Dermis microvascular lymphatic vessel endothelial cell (primary cell): ENCODE measurements at places on chromosomes 1 and 21. TPM values are rescaled to one million over a fixed set of nuclear protein-coding genes. Genes with fewer than 3 reads are reported as not detected.

Gene ZYG11A
- total RNA-seq = 0.13 TPM in 2 replicates

Gene SMPDL3B
- 0.26 and 0.89 TPM in 2 replicates for total RNA-seq

Gene CD1E
- total RNA-seq = not detected in 2 replicates

Gene CCDC27
- total RNA-seq = not detected in 2 replicates

Gene HPCA
- not detected in 2 replicates for total RNA-seq

Gene HPCAL4
- total RNA-seq = not detected in 2 replicates

Gene HAPLN2
- total RNA-seq = 0.13 TPM in 1 of 2 replicates, not detected in the other

Gene TEX38
- not detected in 2 replicates for total RNA-seq

Gene LRRC7
- 0.13 TPM in 2 replicates for total RNA-seq

Gene KTI12
- 8.3 and 11.8 TPM in 2 replicates for total RNA-seq

Gene CD244
- total RNA-seq = not detected in 2 replicates

Gene KIF14
- total RNA-seq = 2.1 and 7.4 TPM in 2 replicates

Gene ZBTB17
- 33.5 and 38.4 TPM in 2 replicates for total RNA-seq

Gene DIO1
- not detected in 2 replicates for total RNA-seq

Gene RHCE
- total RNA-seq = 0.13 and 1.9 TPM in 2 replicates

Gene CA14
- not detected in 2 replicates for total RNA-seq

Gene MYOM3
- under 0.01 TPM in 1 of 2 replicates, not detected in the other for total RNA-seq

Gene GIPC2
- 31.9 and 37.2 TPM in 2 replicates for total RNA-seq

Gene CYP4A22
- total RNA-seq = not detected in 2 replicates

Gene GNAT2
- total RNA-seq = 0.13 TPM in 1 of 2 replicates, not detected in the other

Gene PLA2G2D
- not detected in 2 replicates for total RNA-seq

Gene BCAN
- not detected in 2 replicates for total RNA-seq

Gene PLOD1
- total RNA-seq = 138 and 192 TPM in 2 replicates

Gene YY1AP1
- total RNA-seq = 30.2 and 36.3 TPM in 2 replicates

Gene SLC16A4
- total RNA-seq = 0.13 and 0.25 TPM in 2 replicates

Gene SPATA46
- total RNA-seq = not detected in 2 replicates

Gene EPB41
- 16.0 and 19.5 TPM in 2 replicates for total RNA-seq

Gene PIGR
- total RNA-seq = not detected in 2 replicates

Gene TMCO4
- total RNA-seq = 6.7 and 9.6 TPM in 2 replicates

Gene ZNF648
- total RNA-seq = not detected in 2 replicates

Gene TDRD10
- total RNA-seq = 3.5 and 7.2 TPM in 2 replicates

Gene KIF21B
- 1.9 and 3.4 TPM in 2 replicates for total RNA-seq

Gene CLSTN1
- total RNA-seq = 43.8 and 61.8 TPM in 2 replicates

Gene RBBP5
- total RNA-seq = 15.7 and 15.8 TPM in 2 replicates

Gene TEDDM1
- not detected in 2 replicates for total RNA-seq

Gene KRTAP19-8
- not detected in 2 replicates for total RNA-seq

Gene PGLYRP3
- total RNA-seq = not detected in 2 replicates

Gene SOX13
- 7.4 and 8.9 TPM in 2 replicates for total RNA-seq

Gene CLCNKB
- under 0.01 TPM in 1 of 2 replicates, not detected in the other for total RNA-seq

Gene CLEC20A
- not detected in 2 replicates for total RNA-seq

Gene LRRC47
- total RNA-seq = 20.2 and 24.5 TPM in 2 replicates

Gene TMOD4
- 0.25 TPM in 1 of 2 replicates, not detected in the other for total RNA-seq

Gene TSSK3
- 0.13 and 0.26 TPM in 2 replicates for total RNA-seq

Gene HCN3
- 0.38 and 0.51 TPM in 2 replicates for total RNA-seq

Gene GBP6
- not detected in 2 replicates for total RNA-seq

Gene ITLN1
- not detected in 2 replicates for total RNA-seq

Gene OLIG1
- total RNA-seq = not detected in 2 replicates

Gene SLC1A7
- total RNA-seq = not detected in 2 replicates

Gene KRTAP19-3
- not detected in 2 replicates for total RNA-seq

Gene AIRE
- not detected in 2 replicates for total RNA-seq

Gene DNASE2B
- not detected in 2 replicates for total RNA-seq

Gene BMP8B
- total RNA-seq = 0.13 and 0.39 TPM in 2 replicates

Gene NR5A2
- total RNA-seq = 2.5 and 4.9 TPM in 2 replicates

Gene KRTAP13-2
- total RNA-seq = not detected in 2 replicates
